ENCODE measurements at places on chromosomes 12 and 14.

DNA sequence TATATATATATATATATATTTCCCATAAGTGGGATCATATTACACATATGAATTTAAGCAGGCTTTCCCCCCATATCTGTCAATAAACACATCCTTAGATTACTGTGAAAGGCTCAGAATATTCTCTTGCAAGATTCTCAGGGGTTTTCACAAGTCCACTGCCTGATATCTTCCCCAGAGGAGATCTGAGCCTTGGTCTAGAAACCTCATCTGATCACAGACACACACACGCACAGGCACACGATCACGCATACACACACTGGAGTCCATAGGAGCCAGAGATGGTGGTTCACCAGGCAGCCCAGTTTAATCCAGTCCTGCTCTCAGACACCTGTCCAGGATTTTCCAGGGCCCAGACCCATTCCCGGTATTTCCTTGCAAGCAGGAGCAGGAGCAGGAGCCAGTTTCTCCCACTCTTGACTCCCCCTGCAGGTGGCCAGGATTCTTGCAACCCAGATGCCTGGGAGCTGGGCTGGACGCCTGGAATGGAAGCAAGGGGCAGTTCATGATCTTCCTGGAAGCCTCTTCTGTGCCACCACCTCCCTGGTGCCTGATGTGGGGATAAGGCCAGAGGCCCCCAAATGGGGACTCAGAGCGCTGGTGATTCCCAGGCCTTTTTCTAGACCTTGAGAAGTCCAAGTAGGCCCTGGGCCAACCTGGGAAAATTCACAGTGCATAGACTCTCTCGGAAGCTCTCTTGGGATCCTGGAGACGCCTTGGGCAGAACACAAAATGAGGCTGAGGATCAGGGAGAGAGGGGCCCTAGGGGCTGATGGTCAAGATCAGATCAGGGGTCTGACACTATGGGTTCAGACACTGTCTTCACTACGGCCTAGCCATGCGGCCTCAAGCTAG is 16.5 kb upstream of the KRT78 start:
- no peak for DNase-seq

DNA sequence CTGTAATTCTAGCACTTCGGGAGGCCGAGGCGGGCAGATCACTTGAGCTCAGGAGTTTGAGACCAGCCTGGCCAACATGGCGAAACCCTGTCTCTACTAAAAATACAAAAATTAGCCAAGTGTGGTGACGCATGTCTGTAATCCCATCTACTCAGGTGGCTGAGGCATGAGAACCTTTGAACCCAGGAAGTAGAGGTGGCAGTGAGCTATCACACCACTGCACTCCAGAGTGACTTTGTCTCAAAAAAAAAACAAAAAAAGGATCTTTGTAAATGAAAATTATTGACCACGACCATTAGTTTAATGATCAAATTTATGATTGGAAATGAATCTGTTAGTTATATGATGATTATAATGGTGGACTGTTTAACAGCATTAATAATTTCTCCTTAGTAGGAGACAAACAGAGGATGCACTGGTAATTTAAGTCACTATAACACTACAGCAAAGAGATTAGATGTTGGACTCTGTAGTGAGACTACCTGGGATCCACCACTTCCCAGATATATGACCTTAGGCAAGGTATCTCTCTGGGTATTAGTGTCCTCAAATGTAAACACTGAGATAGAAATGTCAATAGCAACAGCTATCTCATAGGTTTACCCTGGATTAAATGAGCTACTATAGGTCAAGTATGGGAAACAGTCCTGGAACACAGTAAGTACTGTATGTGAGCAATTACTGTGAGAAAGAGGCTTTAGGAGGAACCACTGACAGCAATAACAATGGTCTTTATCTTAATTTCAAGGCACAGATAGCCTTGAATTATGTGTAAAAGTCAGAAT is 214.7 kb downstream of the NOVA1 start:
- DNase-seq: no peak

- no peak for DNase-seq
Measured at GRCh38 chr14:25049568-25050268, at the start of gene STXBP6. TSS of gene STXBP6 (minus strand) at chr14:25050147. CDS start at chr14:24974818, 75,329 bp downstream.

DNA sequence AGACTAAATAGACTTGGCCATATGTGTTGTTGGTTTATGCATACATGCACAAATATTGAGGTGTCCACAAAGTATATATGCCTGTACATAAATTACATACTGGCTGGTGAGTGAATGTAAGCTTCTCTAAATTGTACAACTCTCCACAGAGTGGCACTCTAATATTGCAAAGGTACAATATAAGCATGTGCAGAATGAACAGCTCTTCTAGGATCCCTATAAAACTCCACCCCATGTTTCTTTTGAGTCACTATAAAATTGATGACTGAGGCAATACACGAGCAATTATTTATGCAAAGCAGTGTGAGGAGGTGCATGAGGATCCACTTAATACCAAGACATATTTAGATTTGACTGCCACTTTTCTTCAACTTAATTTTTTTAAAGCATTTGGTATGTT is 172.2 kb downstream of the NAV3 start:
- DNase-seq: no peak

DNA sequence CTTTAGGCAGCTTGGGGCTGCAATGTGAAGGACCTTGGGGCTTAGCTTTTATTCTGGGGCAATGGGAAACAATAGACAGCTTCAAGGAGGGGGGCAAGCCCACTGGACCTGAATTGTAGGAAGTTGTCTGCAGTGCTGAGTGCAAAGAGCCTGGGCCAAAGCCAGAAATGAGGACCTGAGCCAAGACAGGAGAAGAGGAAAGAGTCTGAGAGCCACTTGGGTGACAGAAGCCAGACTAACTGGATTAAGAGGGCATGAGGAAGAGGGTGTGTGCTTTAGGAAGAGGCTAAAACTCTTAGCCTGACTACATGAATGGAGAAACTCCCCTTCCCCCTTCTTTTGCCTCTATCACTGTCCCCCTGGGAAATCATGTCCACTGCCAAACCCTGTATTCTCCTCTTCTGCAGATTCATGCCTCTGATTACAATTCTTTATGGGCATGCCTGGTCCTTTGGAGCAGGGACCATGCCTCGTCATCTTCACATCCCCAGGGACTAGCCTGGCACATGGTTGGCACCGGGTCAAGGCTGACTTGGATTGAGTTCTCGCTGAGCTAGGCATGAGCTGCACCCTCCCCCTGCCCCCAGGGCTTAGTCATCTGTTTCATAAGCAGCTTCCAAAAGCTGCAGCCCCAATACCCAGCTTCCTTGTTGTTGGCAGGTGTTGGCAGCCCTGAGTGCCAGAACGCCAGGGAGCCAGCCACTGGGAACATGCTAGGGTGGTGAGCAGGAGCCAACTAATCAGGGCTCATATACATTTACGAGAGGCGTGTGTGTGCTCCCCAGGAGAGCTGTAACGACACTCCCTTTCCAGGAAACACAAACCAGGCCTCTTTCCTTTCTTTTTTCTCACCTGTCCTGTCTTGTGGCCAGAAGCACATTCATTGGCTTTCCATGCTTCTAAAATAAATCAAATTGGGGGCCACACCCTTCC is 27.7 kb upstream of the JDP2 start:
- no peak for DNase-seq

DNA sequence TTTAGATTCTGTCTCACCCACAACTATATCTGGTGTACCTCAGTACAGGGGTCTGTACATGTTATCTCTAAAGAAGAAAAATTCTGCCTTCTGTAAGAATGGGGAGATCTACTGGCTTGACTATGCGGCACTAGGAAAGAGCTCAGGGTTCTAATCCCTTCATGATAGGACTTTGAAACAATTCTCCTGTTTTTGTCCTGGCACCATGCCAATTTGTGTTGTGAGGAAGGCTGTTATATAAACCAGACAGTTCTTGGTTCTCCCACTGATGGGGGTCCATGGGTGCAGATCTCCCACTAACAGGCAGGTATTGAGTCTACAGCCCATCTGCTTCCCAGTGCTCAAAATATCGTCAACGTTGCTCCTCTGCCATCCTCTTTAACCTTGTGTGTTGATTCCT is 883.7 kb downstream of the GALC start:
- no peak for DNase-seq

DNA sequence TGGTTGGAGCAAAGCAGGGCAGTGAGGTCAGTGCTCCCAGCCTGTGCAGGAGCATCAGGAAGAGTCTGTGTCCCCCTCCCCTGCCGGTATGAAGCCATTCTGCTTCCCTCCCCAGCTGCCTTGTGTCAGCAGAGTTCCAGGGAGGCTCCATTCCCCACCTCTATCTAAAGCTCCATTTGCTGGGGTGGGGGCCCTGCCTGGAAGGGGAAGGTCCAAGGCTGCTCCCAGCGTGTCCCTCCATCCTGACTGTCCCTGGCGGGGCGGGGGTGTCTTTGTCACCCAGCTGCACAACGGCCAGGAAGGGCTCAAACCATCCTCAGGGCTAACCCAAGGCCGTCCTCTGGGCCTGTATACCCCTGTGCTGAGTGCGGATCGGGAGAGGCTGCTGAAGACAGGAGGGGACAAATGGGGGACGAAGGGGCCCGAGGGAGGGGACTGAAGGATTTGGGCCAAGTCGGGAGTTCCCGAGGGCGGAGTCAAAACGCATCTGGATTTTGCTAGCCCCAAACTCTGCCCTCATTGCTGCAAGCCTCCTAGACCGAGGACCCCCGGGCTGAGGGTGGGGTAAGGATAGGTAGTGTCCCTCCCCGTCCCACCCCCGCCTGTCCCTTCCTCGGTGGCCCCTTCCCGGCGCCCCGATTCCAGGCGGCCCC is 748 bp upstream of the ACVRL1 start:
- DNase-seq: no peak

DNA sequence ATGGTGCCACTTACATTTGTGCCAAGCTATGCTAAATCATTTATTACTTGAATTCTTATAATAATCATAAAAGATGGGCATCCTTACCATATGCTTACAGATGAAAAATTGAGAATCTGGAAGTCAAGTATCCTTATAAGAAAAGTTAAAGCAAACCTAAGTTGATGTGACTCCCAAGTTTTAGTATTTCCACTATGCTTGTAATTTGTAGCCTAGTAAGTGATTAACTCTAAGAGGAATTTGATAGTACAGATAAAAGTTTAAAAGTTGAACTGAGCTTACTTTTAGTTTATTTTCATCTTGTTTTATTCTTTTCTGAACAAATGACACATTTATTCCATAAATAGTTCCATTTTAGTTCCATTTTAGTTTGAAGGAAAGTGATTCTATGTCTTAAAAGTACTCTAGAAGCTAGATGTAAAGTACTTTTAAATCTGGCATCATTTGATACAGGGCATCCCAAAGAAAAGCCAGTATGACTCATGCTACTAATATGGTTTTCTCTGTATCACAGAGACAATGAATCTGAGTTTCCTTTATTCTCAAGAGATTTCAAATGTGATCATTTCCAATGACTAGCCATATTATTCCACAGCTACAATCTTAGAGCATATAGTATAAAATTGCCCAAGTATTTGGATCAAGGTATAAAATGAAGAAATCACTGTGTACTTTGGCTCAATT is 596.0 kb downstream of the SLC16A7 start:
- DNase-seq: no peak

DNA sequence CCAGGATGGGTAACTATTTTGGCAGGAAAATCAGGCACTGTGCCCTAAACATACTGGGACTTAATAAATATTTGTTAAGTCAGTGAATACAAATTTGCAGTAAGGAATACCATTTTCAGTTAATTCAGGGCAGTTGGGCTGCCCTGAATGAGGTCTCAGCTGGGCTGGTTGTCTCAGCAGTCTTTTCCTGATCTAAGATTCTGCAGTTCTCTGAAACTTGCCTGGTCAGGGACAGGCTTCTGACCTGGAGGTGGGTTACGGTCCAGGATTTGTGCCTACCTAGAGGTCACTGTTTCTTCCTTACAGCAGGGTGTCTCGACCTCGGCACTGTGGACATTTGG is 160.6 kb downstream of the KTN1 start:
- DNase-seq: no peak

- DNase-seq: no peak
Measured at GRCh38 chr14:102893452-102893851, 29.0 kb upstream of the AMN start.

DNA sequence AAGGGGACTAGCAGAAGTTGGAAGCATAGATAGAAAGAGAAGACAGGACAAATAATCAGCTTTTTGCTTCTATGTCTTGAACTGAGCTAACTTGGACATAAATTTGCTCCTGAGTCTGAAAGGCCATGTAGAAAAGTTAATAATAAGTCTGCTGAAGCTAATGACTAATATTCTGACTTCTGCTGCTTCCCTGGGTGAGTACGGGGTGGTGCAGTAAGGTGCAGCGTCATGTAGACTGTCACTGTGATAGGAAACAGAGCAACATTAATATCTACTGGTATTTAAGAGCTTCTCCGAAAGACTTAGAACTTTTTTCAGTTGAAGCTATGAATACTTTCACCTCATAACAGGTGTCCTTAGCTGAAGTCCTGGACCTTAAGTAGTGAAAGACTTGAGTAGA is 34.1 kb upstream of the CPM start:
- DNase-seq: no peak

DNA sequence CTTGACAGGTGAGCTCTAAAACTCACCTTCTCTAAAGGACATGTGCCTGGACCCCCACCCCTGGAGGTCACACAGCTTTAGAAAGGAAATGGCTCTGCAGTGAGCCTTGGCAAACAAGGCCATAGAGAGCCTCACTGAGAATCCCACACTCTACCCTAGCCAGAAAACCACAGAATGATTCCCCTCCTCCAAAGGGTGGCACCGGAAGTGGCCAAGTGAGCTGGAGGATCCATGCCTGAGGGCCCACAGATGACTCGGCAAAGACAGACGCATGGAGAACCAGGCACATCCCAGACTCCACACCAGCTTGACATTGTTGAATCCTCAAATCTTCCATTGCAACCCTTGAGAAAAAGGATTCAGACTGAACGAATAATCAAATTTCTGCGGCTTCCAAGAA is 54.2 kb upstream of the PTHLH start:
- DNase-seq: no peak

GRCh38 chr12:67827820-67828383 is 161.3 kb upstream of the IFNG-AS1 start:
- DNase-seq: peak; percentile 55

DNA sequence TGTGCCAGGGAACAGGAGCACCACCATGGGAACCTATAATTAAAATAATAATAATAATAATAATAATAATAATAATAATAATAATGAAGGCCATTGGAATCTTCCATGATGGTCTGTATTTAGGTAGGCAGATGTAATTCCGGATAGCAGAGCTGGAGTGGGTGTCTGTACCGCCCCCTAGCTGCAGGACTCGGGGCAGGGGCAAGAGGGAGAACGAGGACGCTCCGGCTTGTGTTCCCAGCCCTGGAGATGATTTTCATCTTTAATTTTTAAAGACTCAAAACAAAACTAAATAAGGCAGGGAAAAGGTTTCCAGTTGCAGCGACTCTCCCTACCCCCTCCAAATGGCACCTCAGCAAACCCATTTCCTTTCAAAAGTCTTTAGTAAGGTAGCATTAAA is 501.1 kb downstream of the VRK1 start:
- no peak for DNase-seq

- no peak for DNase-seq
Measured at GRCh38 chr14:69870613-69871012, 8.6 kb upstream of the SMOC1 start.

DNA sequence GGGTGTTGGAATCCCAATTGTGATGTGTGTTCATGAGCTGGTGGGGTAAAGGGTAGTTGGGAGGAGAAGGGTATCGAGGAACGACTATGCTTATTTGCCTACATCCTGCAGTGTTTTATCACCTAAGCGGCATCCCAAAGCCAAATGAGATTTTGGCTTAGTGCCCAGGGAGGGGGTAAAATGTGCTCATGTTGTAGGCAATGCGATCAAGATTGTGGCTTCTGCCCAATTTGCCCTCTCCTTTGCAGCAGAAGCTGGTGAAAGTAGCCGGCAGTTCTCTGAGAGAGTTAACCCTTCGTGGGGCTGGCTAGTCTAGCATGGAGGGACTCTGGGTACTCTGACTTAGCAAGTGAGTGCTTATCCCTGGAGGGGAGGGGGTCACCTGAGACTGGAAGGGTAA is 753 bp downstream of the RPH3A start:
- no peak for DNase-seq
